Activated naive CD8-positive, alpha-beta T cell treated with anti-CD3 and anti-CD28 coated beads for 36 hours (primary cell): ENCODE measurements at places on chromosomes 13 and 19. TPM values are rescaled to one million over a fixed set of nuclear protein-coding genes. Genes with fewer than 3 reads are reported as not detected.

The CEACAM4 gene
- not detected for total RNA-seq

GRCh38 chr19:5765220-5765619 lies 19.3 kb downstream of the PRR22 start:
- no peak for DNase-seq

GRCh38 chr19:2613507-2614295 lies 88.8 kb downstream of the GNG7 start:
- DNase-seq, result peak; percentile 68

The KISS1R gene
- 13.3 TPM for total RNA-seq

- no peak for DNase-seq
Measured at GRCh38 chr19:47479701-47480503, 4.1 kb downstream of the KPTN start.

- no peak for DNase-seq
Measured at GRCh38 chr13:86862137-86862536, 809.0 kb upstream of the SLITRK5 start.

The ZNF224 gene
- 14.6 TPM for total RNA-seq

The C1QTNF9 gene
- not detected for total RNA-seq

DNA sequence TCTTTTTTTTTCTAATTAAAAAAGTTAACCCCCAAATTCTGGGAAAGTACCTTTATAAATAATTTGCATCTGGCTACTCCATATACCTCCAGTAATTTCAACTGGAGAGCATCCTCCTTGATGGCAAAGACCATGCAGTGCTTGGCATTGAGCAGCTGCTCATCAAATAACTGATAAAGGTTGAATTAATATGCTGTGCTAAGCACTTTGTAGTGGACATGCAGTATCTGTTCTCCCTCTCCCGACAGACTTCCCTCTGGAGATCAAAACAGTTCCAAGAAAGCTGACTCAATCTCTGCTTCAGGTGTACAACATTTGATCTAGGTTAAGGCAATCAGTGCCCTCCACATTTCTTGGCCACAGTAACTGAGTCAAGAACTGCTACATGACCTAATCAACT lies 3.3 kb downstream of the SPRYD7 start:
- DNase-seq, result no peak

The ANGPTL8 gene
- not detected for total RNA-seq

- DNase-seq, result no peak
Measured at GRCh38 chr19:17520865-17521264, 9.4 kb downstream of the PGLS start.

- no peak for DNase-seq
Measured at GRCh38 chr13:49021953-49022352, 46.2 kb downstream of the FNDC3A start.

- DNase-seq, result no peak
Measured at GRCh38 chr13:42893214-42893671, 98.8 kb downstream of the EPSTI1 start.

The MKNK2 gene
- 232 TPM for total RNA-seq

DNA sequence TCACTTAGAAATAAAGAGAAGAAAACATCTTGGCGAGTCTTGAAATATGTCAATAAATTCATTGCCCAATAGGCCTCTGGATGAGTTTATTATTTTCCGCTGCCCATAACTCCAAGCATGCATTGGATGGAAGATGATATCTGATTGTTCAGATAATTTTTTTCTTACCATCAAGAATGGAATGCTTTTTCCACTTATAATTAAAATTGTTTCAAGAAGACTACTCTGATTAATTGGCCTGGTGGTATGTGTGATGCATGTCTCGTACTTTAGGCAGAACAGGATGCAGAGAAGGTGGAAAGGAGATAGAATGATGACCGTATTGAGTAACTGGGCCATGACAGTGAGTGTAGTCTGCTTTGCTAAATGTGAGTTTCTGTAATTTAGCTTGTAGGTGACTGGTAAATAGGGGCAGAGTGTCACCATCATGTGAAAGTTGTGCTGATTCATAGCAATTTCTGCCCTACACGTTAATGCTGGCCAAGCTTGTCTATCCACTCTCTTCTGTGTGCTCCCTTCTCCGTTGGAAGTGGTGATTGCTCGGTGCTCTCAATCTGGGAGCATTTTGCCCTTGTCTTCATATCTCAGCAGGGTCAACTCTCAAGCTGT lies 13.5 kb upstream of the SPATA13 start:
- no peak for DNase-seq

- DNase-seq, result peak; percentile 90
Measured at GRCh38 chr19:58009666-58010301, 7.2 kb upstream of the ZNF606 start.

DNA sequence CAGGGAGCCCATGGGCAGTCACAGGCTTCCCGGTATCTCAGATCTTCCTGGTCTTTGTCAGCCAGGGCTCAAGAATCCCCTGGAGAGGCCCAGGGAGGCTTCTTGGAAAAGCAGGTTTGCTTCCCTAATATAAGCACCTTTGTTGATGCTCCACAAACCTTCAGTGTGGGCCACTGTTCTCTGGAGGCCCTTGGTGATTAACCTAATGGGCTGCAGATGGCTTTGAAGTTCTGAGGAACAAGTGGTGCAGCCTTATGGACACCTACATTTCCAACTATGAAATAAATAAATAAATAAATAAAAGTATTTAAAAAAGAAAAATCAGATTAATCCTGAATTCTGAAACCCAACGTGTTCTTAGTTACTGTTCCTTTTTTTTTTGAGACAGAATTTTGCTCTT lies at the start of gene BSPH1:
Gene BSPH1 (minus strand): TSS at position 101 of the 400 bp plus-strand sequence. CDS start 89 bp downstream, at position 12.
- DNase-seq, result no peak

DNA sequence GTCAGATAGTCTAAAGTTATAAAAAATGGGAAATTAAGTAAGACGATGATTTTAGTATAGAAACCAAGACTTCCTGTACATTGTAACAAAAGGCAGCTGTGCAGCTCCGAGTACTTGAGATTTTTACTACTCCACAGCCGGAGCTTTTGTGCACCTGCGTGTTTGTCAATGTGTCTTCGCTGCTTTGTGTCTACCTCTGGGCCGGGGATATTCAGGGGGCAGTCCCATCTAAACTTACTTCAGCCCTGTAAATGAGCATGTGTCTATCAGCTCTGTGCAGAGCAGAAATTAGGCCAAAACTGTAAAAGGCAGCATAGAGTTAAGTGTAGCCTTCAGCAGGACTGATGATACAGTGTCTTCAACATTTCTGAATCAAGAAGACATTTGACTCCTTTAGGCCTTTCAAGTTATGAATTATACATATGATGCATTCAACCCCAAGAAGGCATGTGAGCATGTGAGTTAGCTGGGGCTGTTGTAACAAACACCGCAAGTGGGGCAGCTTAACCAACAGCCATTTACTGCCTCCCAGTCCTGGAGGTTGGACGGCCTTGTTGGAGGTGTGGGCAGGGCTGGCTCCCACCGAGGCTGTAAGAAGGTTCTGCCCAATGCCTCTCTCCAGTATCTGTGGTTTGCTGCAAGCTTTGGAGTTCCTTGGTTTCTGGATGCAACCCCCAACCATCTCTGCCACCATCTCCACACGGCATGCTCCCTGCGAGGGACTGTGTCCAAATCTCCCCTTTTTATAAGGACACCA lies 191.0 kb upstream of the IRS2 start:
- no peak for DNase-seq

The KLK2 gene
- 0.45 TPM for total RNA-seq

GRCh38 chr13:78602561-78603239 lies 652 bp downstream of the POU4F1 start:
- DNase-seq, result no peak

The PNMA8B gene
- total RNA-seq, result 0.21 TPM

- DNase-seq, result no peak
Measured at GRCh38 chr19:6952956-6953355, 65.6 kb downstream of the ADGRE1 start.

DNA sequence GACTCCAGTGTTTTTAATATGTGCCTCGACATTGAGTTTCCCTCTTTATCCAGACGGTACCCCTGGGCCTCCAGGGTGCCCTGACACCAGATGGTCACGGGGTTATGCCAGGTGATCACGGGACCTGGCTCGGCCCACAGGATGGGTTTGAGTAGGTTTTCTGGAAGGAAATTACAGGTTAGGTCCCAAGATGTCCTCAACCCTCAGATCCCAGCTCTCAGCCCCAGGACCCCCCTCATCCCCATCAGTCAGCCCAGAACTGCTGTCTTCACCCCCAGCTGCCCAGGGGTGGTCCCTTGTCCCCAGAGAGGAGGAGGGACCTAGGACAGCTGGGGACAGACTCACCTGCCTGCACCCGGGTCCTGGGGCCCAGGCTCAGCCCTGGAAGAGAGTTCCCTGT lies 441 bp downstream of the LILRA4 start:
- no peak for DNase-seq
